Activated CD8-positive, alpha-beta memory T cell treated with anti-CD3 and anti-CD28 coated beads, Interleukin-2, amount 10 ng/mL, durations not matched to agents 7 days and 5 days (primary cell): ENCODE measurements at places on chromosomes 11 and 22. TPM values are rescaled to one million over a fixed set of nuclear protein-coding genes. Genes with fewer than 3 reads are reported as not detected.

Gene APOBEC3H
- 137 TPM for total RNA-seq

Gene NAALADL1
- 15.3 TPM for total RNA-seq

Gene USP2
- total RNA-seq, result 0.76 TPM

Gene PRG3
- not detected for total RNA-seq

Gene SAA4
- not detected for total RNA-seq

Gene MUC2
- total RNA-seq, result not detected

Gene RBMXL2
- not detected for total RNA-seq

Gene ADAMTS8
- not detected for total RNA-seq

Gene OR8D4
- not detected for total RNA-seq

Gene OR10D3
- total RNA-seq, result not detected
